Aorta (tissue), 5 donors: ENCODE measurements at places on chromosomes 5 and 9.

DNA sequence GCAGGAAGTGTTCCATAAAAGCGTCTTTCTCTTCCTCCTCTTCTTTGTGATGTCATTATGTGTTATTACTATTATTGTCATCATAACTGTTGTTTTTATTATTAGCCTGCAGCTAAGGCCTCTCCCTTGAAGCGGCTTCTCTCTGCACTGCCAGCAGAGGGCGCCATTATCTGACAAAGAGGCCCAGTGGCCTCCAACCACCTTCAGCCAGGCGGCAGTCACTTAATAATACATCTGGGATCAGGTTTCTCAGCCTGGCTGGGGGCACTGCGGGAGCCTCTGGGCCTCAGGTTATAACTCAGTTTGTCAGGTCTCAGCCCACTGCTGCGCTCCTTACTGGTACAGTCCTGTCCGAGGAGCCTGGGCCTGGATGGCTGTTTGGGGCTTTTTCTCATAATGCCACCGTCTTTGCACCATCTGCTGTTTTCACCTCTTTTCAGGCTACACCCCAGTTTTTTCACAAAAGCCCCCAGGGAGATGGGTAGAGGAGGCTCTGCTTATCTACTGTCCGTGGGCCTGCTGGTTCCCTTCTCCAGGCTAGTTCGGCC lies 281.9 kb downstream of the NSG2 start:
- peak; percentile 82 for DNase-seq

- no peak for DNase-seq
These were observed 227.1 kb downstream of the ARHGEF28 start for GRCh38 chr5:73853091-73853490.

DNA sequence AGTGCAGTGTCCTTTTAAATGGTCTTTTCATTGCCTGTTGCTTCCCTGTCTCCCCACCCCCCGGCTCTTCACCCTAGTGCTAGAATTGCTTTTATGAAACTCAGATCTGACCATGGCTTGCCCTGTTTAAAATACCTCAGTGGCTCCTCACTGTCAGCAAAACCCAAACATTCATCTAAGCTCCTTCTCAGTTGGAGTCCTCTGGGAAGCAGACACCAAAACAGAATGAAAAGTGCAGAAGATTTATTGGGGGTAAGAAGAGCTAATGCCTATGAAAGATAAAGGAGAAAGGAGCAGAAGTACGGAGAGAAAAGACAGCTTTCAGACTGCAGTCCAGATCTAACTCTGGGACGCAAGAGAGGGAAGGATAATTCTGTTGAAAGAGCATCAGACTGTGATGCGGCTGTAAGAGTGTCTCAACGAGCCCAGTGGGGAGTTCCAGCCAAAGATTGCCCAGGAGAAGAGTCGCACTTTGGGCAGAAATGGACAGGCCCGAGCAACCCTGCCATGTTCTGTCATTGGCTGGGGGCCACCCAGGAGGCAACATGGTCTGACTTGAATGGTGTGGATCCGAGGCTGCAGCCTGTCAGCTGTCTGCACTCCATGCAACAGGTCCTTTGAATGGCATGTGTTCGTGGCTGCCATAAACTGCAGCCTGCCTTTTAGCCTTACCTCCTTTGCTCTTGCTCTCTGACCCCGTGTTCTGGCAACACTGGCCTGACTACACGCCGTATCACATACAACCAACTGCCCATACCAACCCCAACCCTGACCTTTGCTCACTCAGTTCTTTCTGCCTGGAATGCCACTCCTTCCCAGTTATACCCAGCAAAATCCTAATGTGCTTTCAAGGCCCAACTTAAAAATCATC lies 55.9 kb downstream of the IRF1 start:
- DNase-seq: no peak

- no peak for DNase-seq
These were observed 11.8 kb downstream of the CARD19 start for GRCh38 chr9:93107825-93108161.

DNA sequence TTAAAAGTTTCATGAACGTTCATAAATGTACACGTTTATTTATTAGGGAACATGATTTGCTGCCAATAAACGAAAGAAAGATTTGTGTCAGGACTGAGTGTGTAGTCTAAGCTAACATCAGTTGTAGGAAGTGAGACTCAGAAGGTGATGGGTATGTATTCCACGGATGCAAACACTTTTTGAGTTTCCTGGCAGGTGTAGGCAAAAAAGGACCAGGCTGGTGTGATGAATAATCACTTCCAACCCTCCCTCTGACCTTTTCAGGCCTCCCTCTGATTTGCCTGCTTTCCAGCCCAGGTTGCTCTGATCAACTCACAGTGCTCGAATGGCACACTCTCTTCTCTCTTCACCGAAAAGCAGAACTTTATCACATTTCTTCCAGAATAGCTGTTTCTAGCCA lies 51.8 kb downstream of the BASP1 start:
- no peak for DNase-seq

GRCh38 chr5:136015003-136015375 lies 13.8 kb upstream of the TGFBI start:
- DNase-seq: no peak

DNA sequence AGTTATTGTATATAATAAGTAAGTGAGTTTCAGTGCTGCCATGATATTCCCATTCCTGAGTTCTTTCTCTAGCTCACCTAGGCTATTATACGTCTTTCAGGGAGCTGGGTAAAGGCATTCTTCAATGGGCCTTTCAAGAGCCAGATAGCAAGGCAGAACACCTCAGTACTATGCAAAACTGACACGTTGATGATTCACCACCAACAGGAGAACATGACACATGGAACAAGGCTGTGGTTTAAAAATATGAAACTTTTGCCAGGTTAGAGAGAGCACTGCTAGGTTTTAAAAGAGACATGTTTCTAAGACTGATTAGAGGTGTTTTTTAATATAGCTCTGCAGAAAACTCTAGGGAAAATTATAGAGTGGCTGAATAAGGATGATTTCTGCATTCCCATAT lies 95.9 kb downstream of the UGCG start:
- no peak for DNase-seq

DNA sequence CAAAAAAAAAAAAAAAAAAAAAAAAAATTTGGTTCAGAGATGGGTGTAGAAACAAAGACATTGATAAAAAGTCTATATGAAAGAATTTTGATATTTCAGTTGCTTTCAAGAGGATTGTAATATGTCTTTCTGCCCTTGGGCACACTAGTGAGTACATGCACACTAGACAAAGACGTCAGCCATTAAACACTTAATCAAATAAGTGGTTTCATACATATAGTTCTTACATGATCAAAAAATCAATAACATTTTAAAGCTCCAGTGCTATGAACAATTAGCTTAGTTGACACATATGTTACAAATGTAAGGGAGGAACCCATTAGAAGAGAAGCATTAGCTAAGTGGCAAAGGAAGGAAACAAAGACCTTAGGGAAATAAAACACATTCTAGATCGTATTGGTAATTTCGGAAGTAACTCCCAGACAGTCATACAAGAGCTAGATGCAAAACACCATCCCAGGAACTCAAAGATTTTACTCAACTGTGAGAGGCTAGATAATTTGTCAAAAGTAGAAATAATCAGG lies 84.5 kb upstream of the MAN2A1 start:
- DNase-seq: no peak

GRCh38 chr5:9456435-9457042 lies 89.3 kb downstream of the SEMA5A start:
- DNase-seq: no peak

GRCh38 chr9:117744369-117744768 lies 40.2 kb downstream of the TLR4 start:
- DNase-seq: no peak

GRCh38 chr5:90337449-90338052 lies 72.0 kb downstream of the CETN3 start:
- DNase-seq: no peak

GRCh38 chr5:145887976-145888574 lies 15.3 kb upstream of the GRXCR2 start:
- no peak for DNase-seq

DNA sequence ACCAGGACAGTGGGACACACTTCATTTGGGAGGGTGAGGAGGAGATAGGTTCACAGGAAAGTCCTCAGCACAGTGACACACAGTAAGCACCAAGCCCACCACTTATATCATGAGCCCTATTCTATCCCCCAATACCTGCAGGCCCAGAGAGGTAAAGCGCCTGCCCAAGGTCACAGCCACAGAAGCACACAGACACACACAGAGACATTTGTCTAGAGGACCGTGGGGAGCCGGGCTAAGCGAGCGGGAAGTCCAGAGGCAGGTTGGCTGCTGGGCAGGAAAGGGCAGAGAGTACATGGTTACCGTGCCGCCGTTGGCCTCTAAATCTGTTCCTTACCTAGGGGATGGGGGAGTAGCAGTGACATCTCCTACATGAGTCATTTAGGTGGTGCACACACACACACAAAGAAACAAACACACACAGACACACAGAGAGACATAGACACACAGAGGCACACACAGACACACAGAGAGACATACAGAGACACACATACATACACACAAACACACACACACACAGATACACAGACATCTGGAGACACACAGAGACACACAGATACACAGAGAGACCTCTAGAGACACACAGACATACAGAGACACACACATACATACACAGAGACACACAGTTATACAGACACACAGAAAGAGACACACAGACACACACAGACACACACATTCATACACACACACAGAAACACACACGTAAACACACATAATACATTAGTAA lies 15.9 kb upstream of the DUSP1 start:
- no peak for DNase-seq

GRCh38 chr5:146006470-146007190 lies 70.3 kb downstream of the SH3RF2 start:
- DNase-seq: no peak

DNA sequence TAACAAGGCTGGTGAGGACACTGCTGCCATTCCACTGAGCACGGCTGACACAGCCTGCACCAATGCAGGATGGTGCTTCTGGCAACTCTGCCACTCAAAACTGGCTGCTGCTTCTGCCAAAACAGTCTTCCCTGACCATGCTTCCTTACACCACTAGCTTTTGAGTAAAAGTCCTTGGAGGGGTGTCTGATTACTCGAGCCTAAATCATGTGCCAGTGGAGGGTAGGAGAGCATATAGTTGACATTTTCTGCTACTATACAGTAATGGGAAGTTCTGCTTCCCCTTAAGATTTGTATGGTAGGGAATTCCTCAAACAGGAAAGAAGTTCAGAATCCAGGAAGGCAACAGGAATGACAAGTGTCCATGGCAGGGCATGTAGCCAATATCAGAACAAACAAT lies 12.2 kb upstream of the PJA2 start:
- DNase-seq: no peak

GRCh38 chr5:75862872-75863271 lies 145.6 kb upstream of the POC5 start:
- no peak for DNase-seq

DNA sequence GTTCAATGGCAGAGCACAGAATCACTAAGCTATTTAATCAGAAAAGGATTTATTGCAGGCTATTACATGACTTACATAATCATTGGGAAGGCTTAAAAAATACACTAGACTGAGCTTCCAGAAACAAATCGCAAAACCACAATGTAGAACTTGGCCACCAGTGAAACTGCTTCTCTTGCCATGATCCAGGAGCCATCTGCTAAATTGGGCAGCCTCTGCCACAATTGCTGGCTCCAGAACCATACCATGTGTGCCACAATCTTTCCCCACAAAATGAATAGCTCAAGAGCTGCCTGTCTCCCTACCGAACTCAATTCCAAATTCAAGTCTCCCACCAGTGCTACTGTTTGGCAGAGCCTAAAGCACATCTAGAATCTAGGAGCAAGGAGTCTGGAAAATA lies 9.8 kb upstream of the ERAP1 start:
- DNase-seq: no peak

DNA sequence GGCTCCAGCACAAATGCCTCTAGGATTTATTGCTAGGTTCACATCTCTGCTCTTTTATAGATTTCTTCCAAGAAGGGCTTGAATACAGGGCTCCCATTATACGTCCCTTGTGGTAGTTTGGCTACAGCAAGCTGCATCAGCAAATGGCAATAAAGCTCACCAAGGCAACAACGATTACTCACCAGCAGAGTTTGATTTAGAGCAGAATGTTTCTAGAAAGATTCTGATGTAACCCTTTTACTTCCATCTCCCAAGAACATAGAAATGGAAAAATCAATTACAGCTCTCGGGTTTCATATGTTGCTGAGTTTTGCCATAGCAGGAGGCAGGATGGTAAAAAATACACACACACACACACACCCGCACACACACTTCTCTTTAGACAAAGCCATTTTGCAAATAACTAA lies 124.2 kb upstream of the TNPO1 start:
- DNase-seq: no peak

DNA sequence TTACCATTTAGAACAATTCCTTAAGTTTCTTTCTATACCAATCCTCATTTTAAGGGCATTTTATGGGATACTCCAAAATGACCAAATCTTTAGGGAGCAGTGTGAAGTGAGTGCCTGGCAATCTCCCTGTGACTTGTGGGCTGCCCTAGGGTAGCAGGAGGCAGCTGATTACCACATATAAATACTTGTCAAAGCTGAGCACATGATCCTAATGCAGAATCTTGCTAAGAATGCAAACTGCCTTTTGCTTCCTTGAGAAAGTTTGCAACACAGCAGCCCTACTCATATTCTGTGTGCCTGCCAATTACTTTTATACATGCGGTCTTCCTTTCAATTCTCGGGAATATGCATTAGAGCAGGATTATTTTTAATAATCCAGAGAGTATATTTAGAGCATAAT lies 18.2 kb upstream of the NREP start:
- DNase-seq: no peak

- DNase-seq: no peak
These were observed 9.3 kb upstream of the NR3C1 start for GRCh38 chr5:143412661-143413342.

DNA sequence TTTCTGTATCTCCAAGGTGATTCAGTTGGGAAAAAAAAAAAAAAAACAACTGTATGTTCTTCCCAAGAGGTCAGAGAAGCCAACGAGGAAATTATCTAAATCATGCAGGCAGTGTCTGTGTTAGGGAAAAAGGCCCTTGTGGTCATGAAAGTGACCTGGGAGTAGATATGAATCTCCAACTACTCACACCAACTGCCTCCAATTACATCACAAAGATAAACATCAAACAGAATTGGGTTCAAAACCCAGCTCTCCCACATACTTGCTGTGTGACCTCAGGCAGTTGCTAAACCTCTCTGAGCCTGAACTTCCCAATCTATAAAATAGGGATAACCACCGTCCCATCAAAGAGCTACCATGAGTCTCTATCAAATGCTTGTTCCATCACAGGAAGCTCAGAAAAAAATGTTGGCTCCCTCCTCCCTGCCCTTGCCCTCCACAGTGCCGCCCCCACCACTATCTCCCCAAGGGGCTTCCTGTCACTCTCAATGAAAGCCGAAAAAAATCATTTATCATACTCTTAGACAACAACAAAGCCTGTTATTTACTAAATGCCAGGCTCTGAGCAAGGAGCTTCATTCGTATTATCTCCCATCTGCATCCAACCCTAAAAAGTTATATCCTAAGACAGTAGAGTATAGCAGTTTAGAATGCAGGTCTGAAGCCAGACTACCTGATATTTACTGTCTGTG lies 42.9 kb downstream of the CDK5RAP2 start:
- no peak for DNase-seq
